Fibroblast of skin of right biceps (primary cell): ENCODE measurements at places on chromosomes 7 and 10.

DNA sequence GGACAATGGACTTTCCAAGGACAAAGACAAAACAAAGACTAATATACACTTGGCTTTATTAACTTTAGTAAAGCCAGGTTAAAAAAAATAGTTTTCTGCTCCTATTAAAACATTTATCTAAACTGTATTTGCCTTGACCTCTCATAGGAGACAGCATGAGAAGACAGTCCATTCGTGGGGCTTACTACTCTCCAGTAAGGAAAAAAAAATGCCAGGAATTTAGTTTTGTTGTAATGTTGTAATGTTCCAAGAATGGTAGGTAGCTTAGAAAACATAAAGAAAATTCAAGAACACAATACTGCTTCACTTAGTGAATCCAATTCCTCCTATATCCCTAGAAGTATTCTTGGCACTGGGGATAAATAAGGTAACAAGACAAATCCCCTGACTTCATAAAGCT is 81.7 kb downstream of the KMT2C start:
- peak; percentile 69 for DNase-seq

DNA sequence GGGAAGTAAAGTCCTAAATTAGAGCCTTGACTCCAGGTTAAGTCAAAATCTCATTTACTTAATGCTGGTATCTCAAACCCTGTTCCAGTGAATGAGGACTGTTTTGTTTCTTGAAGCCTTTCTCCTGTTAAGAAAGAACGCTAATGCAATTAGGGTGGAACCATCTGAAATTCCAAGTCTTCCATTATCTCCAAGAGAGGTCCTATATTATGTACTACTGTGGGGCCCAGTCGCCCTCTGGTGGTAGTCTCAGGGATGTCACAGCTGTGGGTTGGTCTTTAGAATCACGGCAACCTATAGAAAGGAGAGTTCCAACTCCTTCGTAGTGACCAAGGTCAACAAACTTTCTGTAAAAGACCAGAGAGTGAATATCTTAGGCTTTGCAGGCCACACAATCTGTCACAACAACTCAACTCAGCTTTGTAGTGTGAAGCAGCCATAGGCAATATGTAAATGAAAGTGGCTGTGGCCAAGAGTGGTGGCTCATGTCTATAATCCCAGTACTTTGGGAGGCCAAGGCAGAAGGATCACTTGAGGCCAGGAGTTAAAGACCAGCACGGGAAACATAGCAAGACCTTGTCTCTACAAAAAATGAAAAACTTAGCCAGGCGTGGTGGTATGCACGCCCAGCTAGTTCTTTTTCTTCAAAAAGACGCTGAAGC is 9.3 kb downstream of the RPP38 start:
- DNase-seq, result peak; percentile 66

- DNase-seq, result no peak
Measured at GRCh38 chr7:114444196-114444595, 29.6 kb downstream of the FOXP2 start.

GRCh38 chr7:131147604-131148003 is 180.1 kb upstream of the MKLN1 start:
- no peak for DNase-seq

- DNase-seq, result peak; percentile 43
Measured at GRCh38 chr10:73872190-73872710, 2.1 kb downstream of the CAMK2G start.

GRCh38 chr10:17037910-17038309 is 91.7 kb downstream of the CUBN start:
- DNase-seq, result no peak

GRCh38 chr7:75881436-75882095 is 2.7 kb downstream of the RHBDD2 start:
- DNase-seq, result no peak

DNA sequence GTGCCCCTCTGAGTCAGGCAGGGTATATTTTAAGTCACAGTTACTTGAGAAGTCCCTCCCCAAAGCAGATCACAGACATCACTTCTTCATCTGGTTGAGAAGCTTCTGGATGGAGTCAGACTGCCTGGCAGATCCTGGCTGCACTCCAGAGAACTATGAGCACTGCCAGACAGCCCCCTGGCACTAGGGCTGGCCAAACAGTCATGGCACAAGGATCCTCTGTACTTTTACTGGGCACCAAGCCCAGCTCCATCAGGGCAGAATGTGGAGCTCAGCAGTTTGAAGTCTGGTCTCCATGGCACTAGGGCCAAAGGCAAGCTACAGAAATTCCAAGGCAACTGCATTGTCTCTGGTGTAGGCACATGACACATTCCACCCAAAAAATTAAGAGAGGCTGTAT is 162.1 kb downstream of the NRG3 start:
- DNase-seq, result no peak

DNA sequence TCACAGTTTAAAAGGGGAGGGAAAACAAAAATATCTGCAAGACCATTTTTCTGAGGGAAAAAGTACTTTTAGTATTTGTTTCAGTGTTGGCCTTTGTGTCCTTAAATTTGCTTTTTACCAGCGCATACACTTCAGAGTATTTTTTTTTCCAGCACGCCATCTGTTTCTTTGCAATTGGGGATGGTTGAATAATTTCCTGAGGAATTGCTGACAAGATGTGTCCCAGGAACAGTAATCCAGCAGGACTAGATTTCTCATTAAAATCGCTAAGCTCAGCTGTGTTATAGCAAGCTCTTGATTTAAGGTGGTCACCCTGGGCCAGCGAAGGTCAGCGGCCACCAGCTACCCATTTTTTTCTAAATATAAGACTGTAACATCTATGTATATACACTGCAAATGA is 156.9 kb upstream of the RHOBTB1 start:
- DNase-seq, result no peak

DNA sequence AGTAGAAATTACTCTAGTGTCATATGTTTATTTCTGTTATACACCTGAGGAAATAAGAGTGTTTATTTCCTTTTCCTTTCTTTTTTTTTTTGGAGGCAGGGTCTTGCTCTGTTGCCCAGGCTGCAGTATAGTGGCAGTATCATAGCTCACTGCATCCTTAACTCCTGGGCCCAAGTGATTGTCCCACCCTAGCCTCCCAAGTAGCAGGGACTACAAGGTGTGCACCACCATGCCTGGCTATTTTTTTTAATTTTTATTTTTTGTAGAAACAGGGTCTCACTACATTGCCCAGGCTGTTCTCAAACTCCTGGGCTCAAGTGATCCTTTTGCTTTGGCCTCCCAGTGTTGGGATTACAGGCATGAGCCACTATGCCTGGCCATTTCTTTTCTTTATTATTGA is 37.8 kb downstream of the TBC1D12 start:
- no peak for DNase-seq

DNA sequence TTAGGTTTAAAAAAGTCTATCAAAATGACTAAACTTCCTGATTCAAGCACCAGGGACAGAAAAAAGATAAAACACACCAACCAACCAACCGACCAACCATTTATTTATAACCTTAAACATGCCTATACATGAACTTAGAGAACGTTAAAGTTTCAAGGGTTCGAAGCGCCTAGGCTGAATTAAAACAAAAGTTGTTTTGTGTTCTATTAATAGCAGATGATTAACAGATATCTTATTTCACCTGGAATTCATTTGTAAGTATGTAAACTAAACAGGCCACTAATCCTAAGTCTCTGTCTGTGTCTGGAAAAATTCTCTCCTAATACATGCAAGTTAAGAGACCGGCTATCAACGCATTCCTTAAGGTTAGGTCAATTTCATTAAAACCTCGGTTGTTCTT is 1.4 kb downstream of the BAIAP2L1 start:
- DNase-seq, result peak; percentile 42

- DNase-seq, result peak; percentile 61
Measured at GRCh38 chr10:30827531-30828120, 198.1 kb upstream of the LYZL2 start.

- DNase-seq, result peak; percentile 1
Measured at GRCh38 chr7:136869001-136869961, 829 bp downstream of the CHRM2 start.

DNA sequence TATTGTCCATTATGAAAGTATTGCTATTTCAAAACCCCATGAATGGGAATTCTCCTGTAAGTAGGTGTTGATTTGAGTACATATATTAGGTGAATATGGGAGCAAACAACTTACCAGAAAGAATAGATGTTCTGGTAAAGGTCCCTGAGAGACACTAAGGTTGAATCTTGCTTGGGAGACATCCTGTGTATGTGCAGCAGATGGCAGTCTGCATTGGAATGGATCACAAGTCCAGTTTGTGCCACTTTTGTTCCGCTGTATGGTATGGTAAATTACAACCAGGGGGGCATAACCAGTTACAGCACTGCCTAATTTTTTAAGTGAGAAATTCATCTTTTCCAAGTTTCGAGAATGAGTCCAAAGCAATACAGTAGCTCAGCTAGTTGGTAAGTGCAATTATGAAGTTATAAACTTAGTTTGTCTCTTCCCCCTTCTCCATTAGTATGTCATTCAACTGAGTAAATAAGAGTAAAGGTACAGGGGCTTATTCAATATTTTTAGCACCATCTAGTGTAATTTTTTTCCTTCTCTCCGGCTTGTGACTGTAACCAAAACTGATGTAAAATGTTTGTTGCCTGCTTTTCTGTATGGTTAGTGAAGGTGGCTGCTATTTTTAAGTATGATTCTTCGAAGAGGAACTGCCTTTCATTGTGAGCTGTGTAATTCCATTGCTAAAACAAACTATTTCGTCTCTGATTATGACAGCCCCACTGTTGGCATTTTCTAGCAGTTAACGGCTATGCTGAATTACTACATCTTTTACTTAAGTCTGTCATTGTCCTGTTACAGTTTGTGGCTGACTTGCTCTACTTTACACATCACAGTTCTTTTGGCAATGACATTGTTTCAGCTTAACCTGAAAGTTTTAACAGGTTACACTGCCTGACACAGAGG is 2.8 kb downstream of the MCU start:
- peak; percentile 54 for DNase-seq

DNA sequence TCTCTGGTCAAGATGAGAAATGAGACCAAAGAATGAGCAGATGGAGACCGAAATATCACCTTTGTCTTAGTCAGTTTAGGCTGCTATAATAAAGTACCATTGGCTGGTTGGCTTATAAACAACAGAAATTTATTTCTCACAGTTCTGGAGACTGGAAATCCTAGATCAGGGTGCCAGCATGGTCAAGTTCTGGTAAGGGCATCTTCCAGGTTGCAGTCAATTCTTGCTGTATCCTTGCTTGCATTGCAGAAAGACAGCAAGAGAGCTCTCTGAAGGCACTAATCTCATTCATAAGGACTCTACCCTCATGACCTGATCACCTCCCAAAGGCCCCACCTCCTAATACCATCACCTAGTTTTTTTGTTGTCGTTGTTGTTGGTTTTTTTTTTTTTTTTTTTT is 52.7 kb upstream of the MKLN1 start:
- no peak for DNase-seq

GRCh38 chr10:5575144-5575481 is 50.4 kb downstream of the CALML3 start:
- no peak for DNase-seq

- no peak for DNase-seq
Measured at GRCh38 chr10:63246356-63246755, 113.2 kb downstream of the NRBF2 start.
